ENCODE measurements at places on chromosomes 2 and 18.

GRCh38 chr18:45974088-45974536 is 7.0 kb upstream of the EPG5 start:
- DNase-seq: peak; percentile 51

DNA sequence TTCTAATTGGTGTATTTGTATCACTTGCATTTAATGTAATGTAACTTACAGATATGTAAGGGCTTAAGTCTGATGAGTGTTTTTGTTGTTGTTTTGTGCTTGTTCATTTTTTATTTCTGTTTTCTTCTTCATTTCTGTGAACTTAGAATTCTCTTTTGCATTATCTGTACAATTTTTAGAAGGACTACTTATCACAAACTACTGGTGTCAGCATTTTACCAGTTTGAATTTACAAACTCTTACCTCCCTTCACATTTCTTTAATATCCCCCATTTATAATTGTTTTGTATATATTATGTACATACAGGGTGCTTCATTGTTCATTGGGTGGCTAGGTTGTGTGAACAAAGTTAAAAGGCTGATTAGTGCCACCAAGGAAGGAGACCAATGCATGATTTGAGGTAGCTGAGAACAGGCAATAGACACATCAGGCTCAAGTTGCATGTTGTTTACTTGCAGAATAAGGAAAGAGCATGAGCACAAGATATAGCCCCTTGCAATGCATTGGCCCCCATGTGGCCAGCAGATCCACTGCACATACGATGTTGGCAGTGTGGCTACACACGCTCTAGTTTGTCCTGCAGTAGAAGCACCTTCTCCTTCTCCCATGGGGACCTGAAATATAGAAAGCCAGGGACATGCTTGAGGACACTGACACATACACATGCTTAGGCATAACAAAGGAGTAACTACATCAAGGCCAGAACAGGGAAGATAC is 198.2 kb downstream of the CD8B2 start:
- DNase-seq: no peak

DNA sequence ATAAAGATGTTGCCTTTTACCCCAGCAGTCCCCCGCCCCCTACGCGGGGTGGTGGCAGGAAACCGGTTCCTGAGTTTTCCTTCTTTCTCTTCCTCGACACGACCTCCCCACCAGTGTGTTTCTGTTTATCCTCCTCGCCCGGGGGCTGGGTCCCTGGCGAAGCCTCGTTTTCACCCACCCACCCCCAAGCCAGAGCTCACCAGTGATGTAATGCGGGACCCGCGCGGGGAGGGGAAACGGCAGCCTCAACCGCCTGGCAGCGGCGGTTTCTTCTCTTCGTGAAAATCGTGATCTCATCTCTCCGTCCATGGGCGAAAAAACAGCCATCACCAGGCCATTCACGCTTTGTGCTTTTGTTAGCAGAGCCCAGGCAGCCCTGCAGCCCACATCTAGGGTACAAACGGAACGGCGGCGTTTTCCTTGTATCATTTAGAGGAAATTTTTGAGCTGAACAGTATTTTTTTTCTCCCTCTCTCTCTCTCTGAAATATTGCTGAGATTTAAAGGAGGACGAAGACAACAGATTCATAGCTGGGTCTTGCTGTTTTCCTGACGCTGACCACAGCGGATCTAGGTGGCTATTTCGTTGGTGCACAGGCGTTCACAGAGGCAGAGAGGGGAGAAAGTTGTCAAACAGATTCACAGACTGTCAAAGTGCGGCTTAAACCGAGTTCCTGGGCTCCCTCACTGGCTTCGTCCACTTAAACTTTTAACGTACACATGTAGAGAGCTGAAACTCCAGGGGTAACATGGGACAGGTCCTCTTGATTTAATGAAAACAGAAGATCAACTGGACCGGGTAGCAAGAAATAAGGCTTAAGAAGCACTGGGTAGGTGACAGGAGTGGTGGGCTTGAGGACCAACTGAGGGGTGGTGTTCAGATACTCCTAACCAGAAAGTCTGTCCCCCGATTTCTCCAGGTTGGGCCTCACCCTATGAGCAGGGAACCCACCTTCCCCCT is 21.9 kb upstream of the PAX3 start:
- no peak for DNase-seq

- no peak for DNase-seq
Observed at GRCh38 chr18:70649683-70650082, 360.8 kb downstream of the SOCS6 start.

GRCh38 chr2:161273038-161273760 is 35.0 kb upstream of the PSMD14 start:
- no peak for DNase-seq

DNA sequence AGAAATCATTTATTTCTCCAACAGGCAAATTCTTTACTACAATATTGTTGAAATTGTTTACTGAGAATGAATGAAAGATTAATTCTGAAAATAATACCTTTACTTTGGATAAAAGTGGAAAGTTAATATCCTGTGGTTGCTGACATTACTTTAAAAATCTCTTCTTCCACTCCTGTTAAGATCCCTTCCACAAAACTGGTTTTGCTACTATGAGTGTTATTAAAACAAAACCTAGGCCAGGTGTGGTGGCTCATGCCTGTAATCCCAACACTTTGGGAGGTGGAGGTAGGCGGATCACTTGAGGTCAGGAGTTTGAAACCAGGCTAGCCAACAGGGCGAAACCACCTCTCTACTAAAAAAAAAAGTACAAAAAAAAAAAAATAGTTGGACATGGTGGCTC is 123.9 kb upstream of the CCDC150 start:
- no peak for DNase-seq
